Natural killer cell (primary cell): ENCODE measurements at places on chromosomes 11 and 22. TPM values are rescaled to one million over a fixed set of nuclear protein-coding genes. Genes with fewer than 3 reads are reported as not detected.

GRCh38 chr22:48955351-48956311, 872.0 kb downstream of the BRD1 start:
- peak; percentile 10 for DNase-seq
- no peak overlapping the region for H3K4me3 ChIP-seq
- no peaks in the 10 kb centered on the region for H3K36me3 ChIP-seq
- H3K4me1 ChIP-seq: no peaks in the 10 kb centered on the region

GRCh38 chr22:22458896-22459588, 49.5 kb downstream of the ZNF280B start:
- no peak overlapping the region for H3K4me3 ChIP-seq
- no peaks in the 10 kb centered on the region for H3K36me3 ChIP-seq
- peaks cover 9% of the 10 kb centered on the region for H3K27me3 ChIP-seq
- no peak for DNase-seq

DNA sequence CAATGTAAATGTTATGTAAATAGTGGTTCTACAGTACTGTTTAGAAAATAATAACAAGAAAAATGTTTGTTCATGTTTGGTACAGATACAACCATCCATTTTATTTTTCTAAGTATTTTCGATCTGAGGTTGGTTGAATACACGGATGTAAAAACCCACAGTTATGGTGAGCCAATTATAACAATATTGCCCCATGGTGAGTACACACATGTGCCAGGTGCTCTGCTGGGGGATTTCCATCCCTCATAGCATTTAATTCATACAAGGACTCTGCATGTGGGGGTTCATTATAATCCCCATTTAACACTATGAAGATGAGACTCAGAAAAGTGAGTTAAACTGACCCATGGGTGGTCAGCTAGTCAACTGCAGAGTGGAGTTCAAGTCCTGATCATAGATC, 23.3 kb upstream of the TTC28 start:
- H3K36me3 ChIP-seq: no peaks in the 10 kb centered on the region
- H3K4me3 ChIP-seq: no peak overlapping the region
- no peaks in the 10 kb centered on the region for H3K27me3 ChIP-seq
- H3K4me1 ChIP-seq: no peaks in the 10 kb centered on the region

- H3K27ac ChIP-seq: no peak overlapping the region
- no peaks in the 10 kb centered on the region for H3K4me1 ChIP-seq
- no peak for DNase-seq
- H3K36me3 ChIP-seq: no peaks in the 10 kb centered on the region
- no peaks in the 10 kb centered on the region for H3K27me3 ChIP-seq
Measured at GRCh38 chr11:34423300-34423699, 15.4 kb upstream of the CAT start.

GRCh38 chr11:110463153-110463552, 33.4 kb downstream of the FDX1 start:
- H3K4me1 ChIP-seq: no peaks in the 10 kb centered on the region
- no peaks in the 10 kb centered on the region for H3K27me3 ChIP-seq
- no peak overlapping the region for H3K4me3 ChIP-seq
- no peak overlapping the region for H3K27ac ChIP-seq
- DNase-seq: peak; percentile 56
- H3K36me3 ChIP-seq: peaks cover 11% of the 10 kb centered on the region

DNA sequence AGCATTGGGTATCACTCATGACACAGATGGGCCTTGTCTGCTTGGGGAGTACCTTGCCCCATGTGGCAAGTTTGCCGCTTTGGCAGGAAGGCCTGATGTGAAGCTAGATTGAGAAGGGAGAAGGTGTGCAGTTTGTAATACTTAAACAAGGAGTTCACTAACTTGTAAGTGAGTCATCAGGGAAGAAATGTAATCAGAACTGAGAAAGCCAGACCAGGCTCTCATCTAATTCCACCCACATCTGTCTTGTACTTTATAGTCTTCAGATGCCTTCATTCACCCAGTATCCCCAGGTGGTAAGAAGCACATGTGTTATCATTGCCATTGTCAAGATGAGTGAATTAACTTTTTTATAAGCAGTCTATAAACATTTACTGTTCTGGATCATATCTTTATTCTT, 116.0 kb upstream of the DDI1 start:
- no peak overlapping the region for H3K27ac ChIP-seq
- H3K4me1 ChIP-seq: no peaks in the 10 kb centered on the region
- no peak for DNase-seq
- no peaks in the 10 kb centered on the region for H3K27me3 ChIP-seq
- peaks cover 4% of the 10 kb centered on the region for H3K36me3 ChIP-seq

DNA sequence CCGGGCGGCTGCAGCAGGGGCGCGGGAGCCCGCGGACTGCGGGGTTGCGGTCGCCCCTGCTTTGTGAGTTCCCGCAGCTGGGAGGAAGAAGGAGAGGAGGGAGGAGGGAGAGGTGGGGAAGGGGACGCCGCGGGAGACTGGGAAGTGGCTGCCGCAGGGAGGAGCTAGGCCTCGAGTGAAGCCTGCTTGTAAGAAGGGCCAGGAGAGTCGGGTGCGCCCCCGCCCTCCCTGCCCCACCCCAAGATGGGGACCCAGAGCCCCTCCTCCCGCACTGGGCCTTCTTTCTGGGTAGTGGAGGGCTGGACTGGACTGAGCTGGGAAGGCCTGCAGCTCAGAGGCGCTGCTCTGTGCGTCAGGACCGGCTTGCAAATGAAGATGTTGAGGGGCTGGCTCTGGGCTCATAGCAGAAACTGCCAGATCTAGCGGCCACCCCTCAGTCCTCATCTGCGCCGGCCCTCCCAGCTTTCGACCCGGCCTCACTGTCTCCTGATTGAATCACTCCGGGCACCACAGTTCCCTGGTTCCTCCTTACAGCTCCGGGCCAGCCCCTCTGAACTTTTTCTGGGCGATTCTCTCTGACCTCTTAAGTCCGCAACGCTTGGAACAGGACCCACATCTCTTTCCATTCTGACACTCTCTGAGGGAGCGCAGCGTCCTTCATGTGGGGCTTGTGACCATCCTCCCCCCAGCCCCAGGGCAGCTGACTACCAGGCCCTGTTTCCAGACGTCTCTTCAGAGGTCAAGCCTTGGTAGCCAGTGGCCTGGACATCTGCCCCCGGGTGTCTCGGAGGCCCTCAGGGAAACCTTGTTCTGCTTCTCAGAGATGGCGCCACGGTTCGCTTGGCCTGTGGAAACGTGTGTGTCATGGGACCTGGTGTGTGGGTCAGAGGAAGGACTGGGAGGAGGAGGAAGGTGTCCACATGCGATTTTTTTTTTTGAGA, 21.9 kb downstream of the SERPINH1 start:
- peak overlapping the region; percentile 27 for H3K27ac ChIP-seq
- peak overlapping the region; percentile 72 for H3K4me3 ChIP-seq
- no peaks in the 10 kb centered on the region for H3K36me3 ChIP-seq
- no peaks in the 10 kb centered on the region for H3K27me3 ChIP-seq

GRCh38 chr11:15780837-15781236, 575.5 kb downstream of the SOX6 start:
- no peaks in the 10 kb centered on the region for H3K27me3 ChIP-seq
- no peak overlapping the region for H3K4me3 ChIP-seq
- H3K36me3 ChIP-seq: no peaks in the 10 kb centered on the region
- H3K4me1 ChIP-seq: no peaks in the 10 kb centered on the region
- no peak overlapping the region for H3K27ac ChIP-seq

- no peak overlapping the region for H3K27ac ChIP-seq
- H3K27me3 ChIP-seq: no peaks in the 10 kb centered on the region
- H3K4me3 ChIP-seq: no peak overlapping the region
- H3K36me3 ChIP-seq: no peaks in the 10 kb centered on the region
- no peak for DNase-seq
- no peaks in the 10 kb centered on the region for H3K4me1 ChIP-seq
Measured at GRCh38 chr11:131875611-131876010, 505.2 kb downstream of the NTM start.

GRCh38 chr11:69746752-69747742, 28.1 kb downstream of the FGF4 start:
- no peaks in the 10 kb centered on the region for H3K4me1 ChIP-seq
- H3K4me3 ChIP-seq: no peak overlapping the region
- DNase-seq: no peak
- H3K27me3 ChIP-seq: no peaks in the 10 kb centered on the region
- H3K27ac ChIP-seq: no peak overlapping the region

GRCh38 chr11:111745719-111746504, 20.3 kb downstream of the PPP2R1B start:
- DNase-seq: no peak
- no peaks in the 10 kb centered on the region for H3K4me1 ChIP-seq
- no peaks in the 10 kb centered on the region for H3K27me3 ChIP-seq
- no peak overlapping the region for H3K27ac ChIP-seq
- peaks cover 71% of the 10 kb centered on the region for H3K36me3 ChIP-seq

DNA sequence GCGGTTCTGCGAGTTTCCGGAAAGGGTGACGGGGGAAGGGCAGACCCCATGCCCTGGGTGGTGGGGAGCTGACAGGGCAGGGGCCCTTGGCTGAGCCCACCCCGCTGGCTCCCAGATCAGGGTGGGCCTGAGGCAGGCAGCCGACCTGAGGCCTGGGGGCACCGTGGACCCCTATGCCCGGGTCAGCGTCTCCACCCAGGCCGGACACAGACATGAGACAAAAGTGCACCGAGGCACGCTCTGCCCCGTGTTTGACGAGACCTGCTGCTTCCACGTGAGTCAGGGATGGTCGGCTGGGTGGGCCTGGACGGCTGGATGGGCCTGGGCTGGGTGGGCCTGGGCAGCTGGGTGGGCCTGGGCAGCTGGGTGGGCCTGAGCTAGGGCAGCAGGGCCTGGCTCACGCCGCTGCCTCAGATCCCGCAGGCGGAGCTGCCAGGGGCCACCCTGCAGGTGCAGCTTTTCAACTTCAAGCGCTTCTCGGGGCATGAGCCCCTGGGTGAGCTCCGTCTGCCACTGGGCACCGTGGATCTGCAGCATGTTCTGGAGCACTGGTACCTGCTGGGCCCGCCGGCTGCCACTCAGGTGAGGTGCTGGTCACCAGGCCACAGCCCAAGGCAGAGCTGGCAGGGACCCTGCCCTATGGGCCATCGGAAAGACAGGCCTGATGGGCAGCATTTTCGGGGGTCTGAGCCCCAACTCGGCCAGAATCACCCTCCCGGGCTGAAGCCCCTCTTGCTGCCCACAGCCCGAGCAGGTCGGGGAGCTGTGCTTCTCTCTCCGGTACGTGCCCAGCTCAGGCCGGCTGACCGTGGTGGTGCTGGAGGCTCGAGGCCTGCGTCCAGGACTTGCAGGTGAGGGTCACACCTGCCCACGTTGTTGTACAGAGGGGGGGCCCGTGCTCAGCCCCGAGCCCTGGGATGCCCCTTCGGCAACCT, 1.5 kb downstream of the SYT8 start:
- no peaks in the 10 kb centered on the region for H3K36me3 ChIP-seq
- no peak for DNase-seq
- peaks cover 4% of the 10 kb centered on the region for H3K27me3 ChIP-seq
- H3K27ac ChIP-seq: no peak overlapping the region
- H3K4me1 ChIP-seq: peaks cover 55% of the 10 kb centered on the region

DNA sequence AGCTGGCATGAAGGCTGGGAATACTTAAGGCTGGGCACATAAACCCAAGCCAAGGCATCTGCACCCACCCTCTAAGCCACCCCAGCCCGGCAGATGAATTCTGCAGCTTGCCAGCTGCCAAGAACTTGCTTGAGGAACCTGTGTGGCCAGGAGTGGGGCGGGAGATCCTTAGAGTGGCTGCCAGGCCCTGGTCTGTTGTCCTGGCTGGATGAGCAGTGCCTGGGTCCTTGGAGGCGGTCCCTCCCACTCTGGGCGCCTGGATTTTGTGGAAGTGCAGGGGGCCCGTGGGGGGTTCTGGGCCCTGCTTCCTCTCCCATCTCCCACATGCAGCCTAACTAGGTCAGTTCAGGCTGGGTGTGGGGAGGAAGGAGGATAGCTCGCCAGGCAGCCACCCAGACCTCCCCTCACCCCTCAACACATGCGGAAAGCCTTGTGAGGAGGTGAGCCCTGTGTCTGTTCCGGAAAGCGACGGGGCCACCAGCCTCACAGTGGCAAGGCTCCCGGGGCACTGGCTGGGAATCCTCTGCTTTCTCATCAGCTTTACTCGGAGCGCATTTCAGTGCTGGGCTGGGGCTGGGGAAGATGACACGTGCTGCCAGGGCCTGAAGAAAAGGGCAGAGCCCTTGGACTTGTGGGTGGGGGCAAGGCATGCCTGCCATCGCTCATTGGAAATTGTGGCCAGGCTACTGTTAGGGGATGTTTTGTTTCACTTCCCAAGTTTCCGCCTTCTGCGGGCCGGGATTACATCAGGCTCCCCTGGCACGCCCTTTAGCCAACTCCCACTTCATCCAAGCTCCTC, 8.4 kb downstream of the DAGLA start:
- H3K36me3 ChIP-seq: no peaks in the 10 kb centered on the region
- peaks cover 29% of the 10 kb centered on the region for H3K4me1 ChIP-seq
- DNase-seq: no peak
- no peak overlapping the region for H3K4me3 ChIP-seq
- H3K27me3 ChIP-seq: peaks cover 14% of the 10 kb centered on the region
- no peak overlapping the region for H3K27ac ChIP-seq

- H3K36me3 ChIP-seq: no peaks in the 10 kb centered on the region
- no peak overlapping the region for H3K27ac ChIP-seq
- DNase-seq: no peak
- H3K4me3 ChIP-seq: no peak overlapping the region
- H3K27me3 ChIP-seq: peaks cover 6% of the 10 kb centered on the region
Measured at GRCh38 chr11:36097219-36097650, 153.4 kb downstream of the LDLRAD3 start.

DNA sequence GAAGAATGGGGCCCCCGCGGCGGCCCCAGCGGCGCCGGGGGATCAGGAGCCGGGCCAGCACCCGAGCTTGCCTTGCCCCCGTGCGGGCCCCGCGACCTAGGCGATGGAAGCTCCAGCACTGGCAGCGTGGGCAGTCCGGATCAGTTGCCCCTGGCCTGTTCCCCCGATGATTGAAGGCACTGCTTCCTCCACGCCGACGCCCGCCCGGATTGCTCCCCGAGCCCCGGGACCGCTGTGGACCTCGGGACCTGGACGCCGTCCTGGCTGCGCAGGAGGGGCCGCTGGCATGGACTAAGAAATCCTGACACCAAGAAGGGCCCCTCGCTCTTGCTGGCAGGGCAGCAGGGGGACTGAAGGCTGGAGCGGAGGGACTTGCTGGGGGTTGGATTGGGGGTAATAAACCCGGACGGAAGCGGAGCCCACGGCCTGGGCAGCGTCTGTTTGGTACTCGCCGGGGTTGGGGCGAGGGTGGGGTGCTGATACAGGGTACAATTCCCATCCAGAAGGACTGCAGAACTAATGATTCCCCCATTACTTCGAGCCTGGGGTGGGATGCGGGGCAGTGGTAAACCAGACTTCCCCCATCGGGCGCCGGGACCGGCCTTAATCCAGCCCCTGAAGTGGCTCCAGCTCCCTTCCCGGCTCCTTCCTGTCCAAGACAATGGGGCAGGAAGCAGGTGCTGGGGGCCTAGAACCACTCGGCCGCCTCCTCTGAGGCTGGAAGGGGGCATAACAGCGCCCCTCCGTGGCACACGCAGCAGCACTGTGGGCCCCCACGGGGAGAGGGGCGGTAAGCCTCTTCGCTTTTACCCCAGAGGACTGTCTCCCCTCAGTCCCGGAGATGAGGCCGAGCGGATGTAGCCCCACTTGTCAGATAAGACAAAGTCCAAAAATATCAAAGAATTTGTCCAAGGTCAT, 1.0 kb downstream of the CCDC85B start:
- H3K27me3 ChIP-seq: no peaks in the 10 kb centered on the region
- H3K36me3 ChIP-seq: peaks cover under 1% of the 10 kb centered on the region
- peak overlapping the region; percentile 53 for H3K4me3 ChIP-seq
- DNase-seq: no peak
- H3K4me1 ChIP-seq: peaks cover 68% of the 10 kb centered on the region
- peak overlapping the region; percentile 59 for H3K27ac ChIP-seq

GRCh38 chr11:36281850-36282249, 7.4 kb downstream of the COMMD9 start:
- H3K27me3 ChIP-seq: no peaks in the 10 kb centered on the region
- peaks cover 21% of the 10 kb centered on the region for H3K36me3 ChIP-seq
- H3K4me1 ChIP-seq: no peaks in the 10 kb centered on the region
- no peak overlapping the region for H3K27ac ChIP-seq
- no peak for DNase-seq

SAA2 gene
- total RNA-seq: not detected

COMT gene
- total RNA-seq: 38.2 TPM

OR5B21 gene
- total RNA-seq: not detected

TEX54 gene
- total RNA-seq: not detected
